Tongue (tissue), 3 donors: ENCODE measurements at places on chromosomes 7 and 10.

GRCh38 chr10:67151471-67151870 lies 225.6 kb downstream of the LRRTM3 start:
- no peak for DNase-seq

GRCh38 chr7:106515321-106515720 lies 145.6 kb downstream of the CCDC71L start:
- no peak for DNase-seq

- DNase-seq, result no peak
Observed at GRCh38 chr10:133391249-133391635, 2.7 kb upstream of the MTG1 start.

DNA sequence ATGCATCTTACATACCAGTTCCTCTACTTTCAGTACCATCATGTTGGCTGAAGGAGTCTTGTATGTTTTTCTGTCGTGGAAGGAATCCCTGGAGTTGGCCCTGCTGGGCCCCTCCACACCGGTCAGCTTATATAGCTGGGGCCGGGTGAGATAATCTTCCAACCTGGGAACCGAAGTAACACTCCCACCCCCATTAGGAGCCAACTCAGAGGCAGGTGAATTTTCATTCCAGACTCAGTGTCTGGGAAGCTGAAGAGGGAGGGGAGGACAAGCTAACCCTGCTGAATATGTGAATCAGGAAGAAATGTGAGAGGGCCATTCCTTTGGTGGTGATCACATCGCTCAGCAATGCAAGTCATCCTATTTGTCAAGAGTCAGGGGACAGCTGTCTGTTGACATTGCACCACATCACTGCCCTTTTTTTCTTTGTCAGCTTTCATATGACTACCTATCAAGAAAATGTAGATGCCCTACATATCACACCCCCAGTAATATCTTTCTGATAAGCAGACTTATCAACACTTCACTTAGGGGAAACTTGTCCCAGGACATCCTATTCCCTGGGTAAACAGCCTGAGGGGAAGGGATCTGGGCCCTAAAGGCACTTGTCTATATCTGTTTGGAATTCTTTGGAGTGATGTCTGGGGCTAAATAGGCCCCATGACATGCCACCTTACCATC lies at the start of gene ANKRD1:
Gene ANKRD1, minus strand, starts transcription at position 102 of the 681 bp plus-strand sequence. Its CDS starts 60 bp downstream, at position 42.
- DNase-seq, result peak; percentile 84

GRCh38 chr10:80373502-80373901 lies 16.9 kb downstream of the DYDC2 start:
- DNase-seq, result peak; percentile 43

DNA sequence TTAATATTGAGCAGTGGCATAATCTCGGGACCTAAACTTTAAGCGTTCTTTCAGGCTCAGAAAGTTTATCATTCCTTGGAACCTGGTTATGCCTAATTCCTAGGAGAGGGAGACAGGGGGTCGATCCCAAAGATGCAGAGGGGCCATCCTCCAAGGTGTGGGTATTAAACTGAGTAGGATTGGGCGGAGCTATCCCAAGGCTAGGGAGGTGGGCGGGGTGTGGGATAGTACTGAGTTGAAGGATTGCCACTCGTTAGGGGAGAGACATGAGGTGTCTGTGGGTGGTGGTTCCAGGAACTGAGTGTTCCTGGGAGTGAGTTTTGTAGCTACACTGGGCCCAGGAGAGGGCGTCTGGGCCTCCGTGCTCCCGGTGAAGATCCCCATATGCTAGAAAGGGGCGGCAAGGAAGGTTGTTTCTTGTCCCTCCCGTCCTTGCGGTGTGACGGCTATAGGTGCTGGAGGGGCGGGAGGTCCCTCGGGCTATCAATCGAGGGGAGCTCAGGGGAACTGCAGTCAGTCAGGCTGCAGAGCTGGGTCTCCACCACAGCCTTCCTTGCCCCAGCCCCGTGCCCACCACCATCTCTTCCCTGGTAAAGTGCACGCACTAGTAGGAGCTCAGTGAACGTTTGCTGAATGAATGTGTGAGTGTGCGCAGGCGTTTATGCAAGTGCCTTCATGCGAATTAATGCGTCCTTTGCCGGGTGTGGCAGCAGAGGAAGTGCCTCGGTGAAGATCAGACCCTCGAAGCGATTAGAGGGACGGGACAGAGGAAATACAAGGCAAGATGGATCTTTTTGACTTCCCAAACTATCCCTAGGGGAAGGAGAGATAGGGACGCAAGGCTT lies 3.0 kb upstream of the HMX2 start:
- DNase-seq, result no peak

DNA sequence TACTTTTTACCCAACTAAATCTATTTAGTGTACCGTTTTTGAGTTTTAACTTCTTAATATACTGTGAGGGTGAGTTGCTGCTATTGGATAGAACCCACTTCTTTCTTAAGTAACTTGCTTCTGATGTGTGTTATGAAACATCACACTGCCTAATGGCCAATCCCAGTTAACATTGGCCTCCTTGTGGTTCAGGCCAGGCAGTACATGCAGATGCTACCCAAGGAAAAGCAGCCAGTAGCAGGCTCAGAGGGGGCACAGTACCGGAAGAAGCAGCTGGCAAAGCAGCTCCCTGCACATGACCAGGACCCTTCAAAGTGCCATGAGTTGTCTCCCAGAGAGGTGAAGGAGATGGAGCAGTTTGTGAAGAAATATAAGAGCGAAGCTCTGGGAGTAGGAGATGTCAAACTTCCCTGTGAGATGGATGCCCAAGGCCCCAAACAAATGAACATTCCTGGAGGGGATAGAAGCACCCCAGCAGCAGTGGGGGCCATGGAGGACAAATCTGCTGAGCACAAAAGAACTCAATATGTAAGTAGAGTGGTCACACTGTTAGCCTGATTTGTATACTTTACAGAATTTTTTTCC lies 39.7 kb downstream of the TES start:
- DNase-seq, result no peak

DNA sequence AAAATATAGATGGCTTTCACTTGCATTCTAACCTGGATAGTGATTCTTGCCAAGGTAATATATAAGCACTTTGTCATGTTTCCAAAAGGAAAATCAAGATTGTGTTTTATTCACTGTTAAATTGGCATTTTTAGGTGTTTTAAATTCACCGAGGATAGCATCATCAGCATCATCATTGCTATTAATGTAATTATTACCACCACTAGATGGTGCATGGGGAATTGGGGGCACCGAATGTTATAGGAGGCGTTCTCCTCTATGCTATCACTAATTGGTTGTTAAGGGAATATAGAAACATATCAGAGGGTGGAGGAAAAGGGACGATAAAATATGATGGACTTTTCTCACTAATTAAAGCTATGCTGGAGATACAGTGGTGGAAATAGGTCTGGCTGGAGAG lies 95.5 kb downstream of the CELF2 start:
- DNase-seq, result no peak

GRCh38 chr10:118948786-118949185 lies 80.7 kb upstream of the NANOS1 start:
- peak; percentile 73 for DNase-seq

GRCh38 chr7:45185028-45185863 lies 27.7 kb downstream of the RAMP3 start:
- DNase-seq, result no peak

- DNase-seq, result peak; percentile 46
Observed at GRCh38 chr10:49539320-49539885, 482 bp upstream of the ERCC6 start.
